Calu3 (cell line): ENCODE measurements at places on chromosomes 1 and 21. TPM values are rescaled to one million over a fixed set of nuclear protein-coding genes. Genes with fewer than 3 reads are reported as not detected.
A peak's percentile ranks its signal among the peaks of the same experiment; 100 is the strongest.

GRCh38 chr1:204288021-204288588, 71.6 kb downstream of the PLEKHA6 start:
- peak; percentile 93 for DNase-seq

- peak; percentile 55 for DNase-seq
Observed at GRCh38 chr1:234609691-234610042, 311 bp downstream of the IRF2BP2 start.

DNA sequence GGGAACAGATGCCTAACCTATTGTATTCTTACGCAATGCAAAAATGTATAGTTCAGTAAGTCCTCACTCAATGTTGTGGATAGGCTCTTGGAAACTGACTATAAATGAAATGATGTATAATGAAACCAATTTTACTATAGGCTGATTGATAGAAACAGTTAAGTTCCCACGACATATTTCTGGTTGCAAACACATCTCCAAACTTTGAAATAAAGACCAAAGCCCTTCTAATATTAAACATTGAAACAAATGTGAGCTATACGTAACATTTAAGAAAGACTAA, 29.1 kb downstream of the MAP3K21 start:
- DNase-seq, result no peak

- no peak for DNase-seq
Observed at GRCh38 chr1:30757352-30758120, at the start of gene LAPTM5. Gene LAPTM5, minus strand, starts transcription at chr1:30757774. Its CDS starts 29 bp downstream, at chr1:30757745.

DNA sequence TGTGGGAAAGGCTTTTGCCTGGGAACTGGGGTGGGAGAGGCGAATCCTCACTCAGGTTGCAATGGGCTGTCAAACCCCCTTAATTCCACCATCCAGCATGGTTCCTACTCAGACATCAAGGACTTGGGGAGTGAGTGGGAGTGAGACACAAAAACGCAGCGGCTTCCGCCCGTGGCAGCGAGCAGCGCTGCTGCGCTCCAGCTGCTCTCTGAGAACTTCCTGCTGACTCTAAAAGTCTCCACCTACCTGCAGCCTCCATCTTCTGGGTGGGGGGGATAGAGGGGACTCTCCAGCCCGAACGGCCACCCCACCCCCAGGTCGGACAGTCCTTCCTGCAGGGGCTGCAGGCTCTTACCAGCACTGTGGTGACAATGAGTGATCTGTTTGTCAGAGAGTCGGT, 184.4 kb downstream of the GRIK3 start:
- no peak for DNase-seq

- DNase-seq, result no peak
Observed at GRCh38 chr1:77271852-77272580, 9.8 kb upstream of the AK5 start.

- DNase-seq, result no peak
Observed at GRCh38 chr1:34684266-34684665, 70.6 kb upstream of the GJB5 start.

- DNase-seq, result no peak
Observed at GRCh38 chr1:26315874-26316850, 1.6 kb upstream of the CD52 start.

GRCh38 chr1:210687582-210688279, 359.0 kb downstream of the HHAT start:
- no peak for DNase-seq

DNA sequence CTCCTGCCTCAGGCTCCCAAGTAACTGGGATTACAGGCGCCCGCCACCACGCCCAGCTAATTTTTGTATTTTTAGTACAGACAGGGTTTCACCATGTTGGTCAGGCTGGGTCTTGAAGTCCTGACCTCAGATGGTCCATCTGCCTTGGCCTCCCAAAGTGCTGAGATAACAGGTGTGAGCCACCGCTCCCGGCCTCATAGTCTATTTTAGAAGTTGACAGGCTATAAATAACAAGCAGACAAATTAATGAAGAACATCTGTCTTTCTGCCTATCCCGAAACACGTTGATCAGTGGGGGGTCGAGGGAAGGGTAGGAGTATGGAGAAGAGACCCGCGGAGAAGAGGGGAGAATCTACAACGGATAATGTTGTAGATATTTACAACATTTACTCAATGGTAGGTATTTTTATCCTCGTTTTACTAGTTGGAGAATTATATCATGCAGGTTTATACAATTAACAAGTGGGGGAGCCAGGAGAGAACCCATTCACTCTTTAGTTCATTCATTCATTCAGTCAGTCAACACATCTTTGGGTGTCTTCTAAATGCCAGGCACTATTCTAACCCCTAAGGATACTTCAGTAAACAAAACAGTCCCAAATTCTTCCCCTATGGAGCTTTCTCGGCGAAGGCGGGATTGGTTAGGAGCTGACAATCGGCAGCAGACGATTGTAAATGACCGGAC, 497 bp upstream of the IFNAR2 start:
- DNase-seq, result no peak

- no peak for DNase-seq
Observed at GRCh38 chr21:28822486-28823335, 170.0 kb downstream of the LTN1 start.

GRCh38 chr1:209601809-209602657, 18.5 kb downstream of the CAMK1G start:
- DNase-seq, result peak; percentile 61

GRCh38 chr1:205775717-205776056, 405 bp upstream of the RAB29 start:
- no peak for DNase-seq

DNA sequence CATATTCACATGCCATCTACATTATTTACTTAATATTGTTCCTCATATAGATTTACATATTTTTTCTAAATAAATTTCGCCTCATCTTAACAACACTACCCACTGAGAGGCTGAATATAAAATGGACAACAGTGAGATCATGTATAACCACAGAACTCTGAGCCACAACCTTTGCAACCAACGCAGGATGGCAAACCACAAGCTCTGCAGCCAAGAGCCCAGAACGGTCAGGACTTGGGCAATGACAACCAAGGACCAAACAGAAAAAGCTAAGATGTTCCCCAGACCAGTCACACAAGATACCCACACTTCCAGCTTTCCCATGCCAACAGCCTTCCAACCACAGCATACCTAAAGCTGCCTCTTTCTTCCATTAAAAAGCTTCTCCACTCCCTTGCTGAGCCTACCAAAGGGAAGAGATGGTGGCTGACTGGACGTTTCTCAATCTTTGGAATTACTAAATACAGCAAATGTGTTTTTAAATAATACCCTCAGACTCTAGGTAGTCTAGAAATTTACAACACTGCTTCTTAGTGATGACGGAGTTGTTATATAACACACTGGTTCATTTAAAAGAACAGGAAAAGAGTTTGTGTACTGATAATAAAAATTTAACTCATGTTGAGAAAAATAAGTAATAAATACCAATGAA, 117.9 kb downstream of the AKT3 start:
- peak; percentile 22 for DNase-seq

- DNase-seq, result no peak
Observed at GRCh38 chr1:38207906-38208305, 161.3 kb upstream of the POU3F1 start.

DNA sequence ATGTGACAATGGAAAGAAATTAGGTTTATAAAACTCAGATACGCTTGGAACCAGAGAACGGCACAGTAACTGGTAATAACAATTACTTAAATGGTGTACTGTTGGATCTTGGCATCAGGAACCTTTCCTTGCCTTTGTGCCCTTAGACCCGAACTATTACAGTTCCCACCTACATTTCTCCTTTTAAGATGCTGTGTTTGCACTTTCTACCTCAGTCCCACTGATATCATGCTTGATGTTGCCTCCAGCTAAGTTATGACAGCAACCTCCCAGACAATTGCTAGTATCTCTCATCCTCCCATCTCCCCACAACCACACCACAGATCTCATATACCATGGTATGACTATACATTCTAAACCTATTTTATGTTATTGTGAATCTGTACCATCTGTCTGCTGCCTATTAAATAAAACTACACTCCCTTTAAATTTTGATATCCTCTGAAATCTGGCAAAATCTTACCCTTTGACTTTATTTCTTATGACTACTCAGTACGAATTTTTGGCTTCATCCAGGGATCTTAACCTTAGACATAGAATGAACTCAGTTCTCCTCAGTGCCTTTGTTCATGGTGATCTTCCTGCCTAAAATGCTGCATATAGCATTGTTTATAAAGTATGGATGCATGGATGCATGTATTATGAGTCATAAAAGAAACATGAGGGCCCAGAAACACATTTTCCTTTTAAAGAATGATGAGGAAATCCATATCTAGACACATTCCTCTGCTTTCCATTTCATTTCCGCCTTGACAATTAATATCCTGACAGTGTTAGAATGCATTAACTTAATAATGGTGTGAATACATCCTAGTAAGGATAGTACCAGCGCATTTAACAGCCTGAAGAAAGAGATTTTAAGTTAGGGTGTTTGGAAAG, 64.1 kb downstream of the LRRC8D start:
- DNase-seq, result no peak

- DNase-seq, result no peak
Observed at GRCh38 chr1:158554352-158554751, at the start of gene OR6Y1. Gene OR6Y1, minus strand, starts transcription at chr1:158554405. Its CDS starts 6,300 bp downstream, at chr1:158548105.

DNA sequence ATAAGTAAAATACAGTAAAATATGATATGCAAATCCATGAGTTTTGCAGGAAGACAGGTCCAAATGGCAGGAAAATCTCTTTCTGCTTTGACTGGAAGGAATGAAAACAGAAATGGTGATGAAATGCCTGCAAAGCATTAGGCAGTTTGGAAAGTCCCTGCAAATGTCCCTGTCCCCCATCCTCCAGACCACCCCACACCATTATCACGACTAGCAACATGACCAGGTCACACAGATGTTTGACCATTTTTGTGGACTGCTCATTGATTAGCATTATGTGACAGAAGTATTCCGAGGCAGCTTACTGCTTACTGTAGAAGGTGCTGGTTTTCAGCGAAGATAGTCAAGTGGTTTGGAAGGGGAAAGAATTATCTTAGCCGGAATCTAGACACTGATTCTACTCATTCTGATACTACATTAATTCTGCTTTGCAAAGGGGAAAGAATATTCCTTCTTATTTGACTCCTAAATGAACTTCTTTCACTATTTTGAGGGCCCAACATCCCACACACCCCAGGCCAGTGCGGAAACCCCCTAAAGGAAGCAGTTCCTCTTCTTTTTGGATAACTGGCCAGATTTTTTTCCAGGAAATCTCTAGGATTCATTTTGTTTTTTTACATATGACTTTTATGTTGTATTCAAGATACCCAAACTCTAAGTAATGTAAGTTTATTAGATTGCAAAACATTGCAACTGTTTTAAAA, 9.5 kb upstream of the CR2 start:
- DNase-seq, result no peak

GRCh38 chr21:29145354-29145782, 14.9 kb downstream of the MAP3K7CL start:
- DNase-seq, result peak; percentile 9

DNA sequence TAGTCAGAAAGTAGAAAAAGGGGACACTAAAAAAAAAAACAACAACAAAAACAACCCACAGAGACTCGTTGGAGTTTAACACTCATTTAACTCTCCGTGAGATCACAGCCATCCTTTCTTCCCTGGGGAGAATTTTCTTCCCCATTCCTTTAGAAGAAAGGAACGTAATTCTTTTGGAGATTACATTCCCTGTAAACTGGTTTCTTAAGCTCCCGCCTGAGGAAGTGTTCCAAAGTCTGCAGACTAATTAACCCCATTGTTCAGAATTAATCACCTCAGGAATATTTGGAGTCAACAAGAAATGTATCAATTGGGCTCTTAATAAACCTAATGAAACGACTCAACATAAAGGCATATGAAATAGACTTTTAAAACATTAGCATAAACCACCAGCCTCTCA, 228.2 kb upstream of the CSF3R start:
- DNase-seq, result no peak

DNA sequence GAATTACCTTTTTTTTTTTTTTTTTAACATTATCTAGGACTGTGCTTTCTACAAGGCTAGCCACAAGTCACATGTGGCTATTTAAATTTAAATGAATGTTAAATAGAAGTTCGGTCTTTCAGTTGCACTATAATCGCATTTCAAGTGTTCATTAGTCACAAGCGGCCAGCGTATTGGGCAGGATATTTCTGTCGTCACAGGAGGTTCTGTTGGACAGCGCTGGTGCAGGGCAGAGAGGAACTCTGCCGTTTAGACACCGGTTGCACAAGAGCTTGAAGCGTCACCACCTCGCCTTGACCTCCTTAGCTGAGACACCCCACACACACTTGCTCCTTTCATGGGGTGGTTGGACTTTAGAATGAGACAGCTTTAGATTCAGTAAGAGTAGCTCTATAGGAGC, 64.1 kb downstream of the BACE2 start:
- no peak for DNase-seq

GRCh38 chr1:78351551-78352216, 139.1 kb upstream of the PTGFR start:
- no peak for DNase-seq

GRCh38 chr1:10969267-10969970, 43.0 kb upstream of the TARDBP start:
- no peak for DNase-seq

- DNase-seq, result no peak
Observed at GRCh38 chr1:201095581-201095980, 16.6 kb downstream of the CACNA1S start.

- DNase-seq, result no peak
Observed at GRCh38 chr1:165351863-165352441, 4.6 kb downstream of the LMX1A start.

DNA sequence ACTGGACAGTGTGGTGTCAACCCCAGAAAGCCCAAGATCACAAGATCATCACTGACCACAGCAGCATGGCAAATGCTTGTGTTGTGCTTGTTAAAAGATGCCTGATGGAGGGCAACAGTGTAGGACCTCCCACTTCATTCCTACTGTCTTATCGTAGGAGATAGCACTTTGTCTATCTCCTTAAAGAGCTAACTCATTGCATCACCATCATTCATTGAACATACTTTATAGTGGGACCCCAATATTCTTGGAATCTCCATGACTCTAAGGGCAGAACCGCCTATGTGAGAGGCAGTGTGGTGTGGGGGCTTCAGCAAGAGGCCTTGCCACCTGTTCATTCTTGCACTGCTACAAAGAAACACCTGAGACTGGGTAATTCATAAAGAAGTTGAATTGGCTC, 5.0 kb upstream of the SH2D1B start:
- DNase-seq, result no peak

GRCh38 chr1:150262388-150263320, 5.1 kb downstream of the CA14 start:
- DNase-seq, result peak; percentile 30

- no peak for DNase-seq
Observed at GRCh38 chr1:93416183-93416582, 31.7 kb upstream of the FNBP1L start.

DNALI1 gene
- total RNA-seq, result 4.8 and 5.2 TPM in 2 replicates

GRHL3 gene
- total RNA-seq, result 1.4 and 2.9 TPM in 2 replicates

PROX1 gene
- total RNA-seq, result 0.29 and 0.40 TPM in 2 replicates

LRP8 gene
- 84.1 and 104 TPM in 2 replicates for total RNA-seq

RNU1-2 gene
- total RNA-seq, result 1,678 and 1,905 TPM in 2 replicates

LRRC7 gene
- 0.14 and 0.47 TPM in 2 replicates for total RNA-seq

CNN3 gene
- 83.4 and 140 TPM in 2 replicates for total RNA-seq

WNT9A gene
- total RNA-seq, result 0.24 and 0.37 TPM in 2 replicates

MCOLN2 gene
- total RNA-seq, result 12.2 and 12.6 TPM in 2 replicates

EFNA1 gene
- 33.7 and 41.7 TPM in 2 replicates for total RNA-seq

KAZN gene
- total RNA-seq, result 3.6 and 5.9 TPM in 2 replicates

DNAJC11 gene
- 57.3 and 64.0 TPM in 2 replicates for total RNA-seq
